ENCODE measurements at places on chromosomes 11 and 22.
A peak's percentile ranks its signal among the peaks of the same experiment; 100 is the strongest.

- no peak for DNase-seq
Observed at GRCh38 chr22:36449596-36450175, 31.8 kb downstream of the TXN2 start.

DNA sequence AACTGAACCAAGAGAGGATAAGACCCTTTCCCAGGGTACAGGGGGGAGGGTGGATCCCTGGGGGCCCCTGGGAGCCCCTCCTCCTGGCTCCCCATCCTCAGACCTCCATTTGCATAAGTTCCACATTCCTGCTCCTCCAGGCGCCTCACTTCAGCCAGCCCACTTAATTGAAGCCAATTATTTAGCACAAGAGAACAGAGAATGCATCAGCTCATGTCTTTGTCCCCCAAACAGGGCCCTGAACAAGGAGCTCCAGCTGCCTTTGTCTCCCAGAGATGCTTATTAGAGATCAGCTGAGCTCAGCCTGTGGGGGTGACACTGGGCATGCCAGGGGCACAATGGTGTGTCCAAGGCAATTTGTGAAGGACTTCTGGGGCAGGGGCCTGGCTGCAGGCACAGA is 89.9 kb upstream of the PRDM11 start:
- DNase-seq: no peak

GRCh38 chr11:86978756-86979608 is 23.8 kb upstream of the FZD4 start:
- no peak for DNase-seq

DNA sequence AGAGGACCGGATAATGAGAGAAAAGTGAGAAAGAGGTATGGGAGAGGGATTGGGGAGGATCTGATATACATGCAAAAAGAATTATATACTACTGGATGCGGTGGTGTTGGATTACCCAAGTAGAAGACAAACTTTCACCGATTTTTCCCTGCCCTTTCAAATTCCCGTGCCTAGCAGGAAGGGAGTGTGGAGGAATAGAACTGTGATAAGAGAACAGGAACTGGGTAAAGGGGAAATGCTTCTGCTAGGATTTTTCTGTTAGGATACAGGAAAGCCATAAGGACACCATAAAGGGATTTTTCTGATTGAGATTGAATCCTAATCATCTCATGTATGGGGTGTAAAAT is 480 bp upstream of the MTMR2 start:
- DNase-seq: no peak

- no peak for DNase-seq
Observed at GRCh38 chr11:2996976-2997375, 4.8 kb upstream of the NAP1L4 start.

- no peak for DNase-seq
Observed at GRCh38 chr11:56764976-56765375, 16.5 kb upstream of the OR9G4 start.

DNA sequence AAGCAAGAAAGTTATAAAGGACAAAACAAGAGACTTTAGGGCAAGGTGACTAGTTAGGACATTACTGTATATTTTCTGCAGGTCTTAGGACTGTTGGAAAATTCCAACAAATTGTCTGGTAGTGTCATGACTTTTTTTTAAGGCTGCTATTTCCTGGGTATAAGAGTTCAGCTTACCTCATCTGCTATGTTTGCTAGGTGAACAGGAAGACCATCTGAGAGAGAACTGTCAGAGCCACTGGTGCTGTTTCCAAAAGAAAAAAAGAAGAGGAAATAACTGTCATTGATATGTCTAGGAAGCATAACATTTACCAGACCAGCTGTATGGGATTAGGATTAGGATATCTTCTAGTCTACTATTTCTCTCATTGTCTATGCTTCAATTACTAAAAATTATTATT is 26.3 kb upstream of the MTCH2 start:
- DNase-seq: no peak

GRCh38 chr11:17186932-17187692 is 20.7 kb downstream of the PIK3C2A start:
- no peak for DNase-seq

- no peak for DNase-seq
Observed at GRCh38 chr11:133708547-133709051, 136.7 kb downstream of the SPATA19 start.

GRCh38 chr22:19903031-19903430 is 38.5 kb upstream of the COMT start:
- DNase-seq: no peak

DNA sequence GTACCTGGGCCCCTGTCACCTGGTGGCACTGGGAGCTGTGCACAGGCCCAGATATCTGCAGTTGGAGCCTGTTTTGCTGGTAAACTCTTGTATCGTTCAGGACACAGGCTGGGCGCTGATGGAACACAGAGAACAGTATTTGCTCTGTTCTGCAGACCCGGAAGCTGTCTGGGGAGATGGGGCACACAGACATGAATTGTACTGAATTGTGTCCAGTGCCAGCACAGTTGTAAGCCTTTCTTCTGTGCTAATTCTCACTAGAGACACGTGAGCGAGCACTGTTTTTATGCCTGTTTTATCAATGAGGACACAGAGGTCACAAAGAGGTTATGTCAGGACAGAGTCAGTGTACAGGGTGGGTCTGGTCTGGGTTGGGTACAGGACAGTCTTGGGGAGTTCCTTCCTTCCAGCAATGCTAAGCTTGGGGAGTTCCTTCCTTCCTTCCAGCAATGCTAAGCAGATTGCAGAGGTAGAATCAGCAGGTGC is 24.4 kb upstream of the ACR start:
- no peak for DNase-seq

- no peak for DNase-seq
Observed at GRCh38 chr11:62394825-62395538, 23.9 kb upstream of the SCGB1A1 start.

GRCh38 chr11:63760487-63761079 is 8.0 kb downstream of the ZFTA start:
- DNase-seq: no peak

GRCh38 chr22:39098576-39098975 is 1.5 kb downstream of the APOBEC3H start:
- DNase-seq: no peak

- DNase-seq: no peak
Observed at GRCh38 chr11:70914496-70914895, 337.9 kb downstream of the SHANK2 start.

DNA sequence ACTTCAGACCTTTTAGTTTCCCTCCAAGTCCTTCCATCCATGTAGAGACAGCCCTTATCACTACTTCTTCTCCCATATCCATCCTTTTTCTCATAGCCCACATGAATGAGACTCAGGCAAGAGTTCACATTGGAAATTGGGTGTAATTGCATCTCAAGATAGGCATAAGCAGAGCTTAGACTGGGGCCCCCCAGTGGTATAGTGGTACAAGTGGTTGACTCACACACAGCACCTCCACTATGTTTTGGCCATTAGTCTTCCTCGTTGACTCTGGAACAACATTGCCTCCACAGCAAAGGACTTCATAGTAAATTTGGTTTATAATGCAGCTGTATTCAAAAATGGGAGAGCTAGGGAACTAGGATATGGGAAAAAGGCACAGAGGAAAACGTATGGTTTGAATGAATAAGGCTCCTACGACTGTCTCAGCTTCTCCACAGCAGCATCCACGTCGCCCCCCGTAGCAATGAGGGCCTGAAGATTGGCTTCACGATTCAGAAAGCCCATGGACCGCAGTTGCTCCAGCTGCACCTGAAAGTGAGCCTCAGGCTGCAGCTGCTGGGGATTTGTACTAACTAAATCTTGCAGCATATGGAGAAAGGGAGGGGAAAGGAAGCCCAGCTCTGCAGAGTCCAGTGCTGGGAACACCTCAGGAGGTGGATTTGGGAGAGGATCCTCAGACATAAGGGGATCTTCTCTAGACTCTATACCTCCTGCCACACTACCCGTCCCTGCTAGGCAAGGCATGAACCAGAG is 2.4 kb downstream of the UBQLN3 start:
- DNase-seq: no peak

- peak; percentile 38 for DNase-seq
Observed at GRCh38 chr22:24803064-24803542, 2.9 kb upstream of the SGSM1 start.

DNA sequence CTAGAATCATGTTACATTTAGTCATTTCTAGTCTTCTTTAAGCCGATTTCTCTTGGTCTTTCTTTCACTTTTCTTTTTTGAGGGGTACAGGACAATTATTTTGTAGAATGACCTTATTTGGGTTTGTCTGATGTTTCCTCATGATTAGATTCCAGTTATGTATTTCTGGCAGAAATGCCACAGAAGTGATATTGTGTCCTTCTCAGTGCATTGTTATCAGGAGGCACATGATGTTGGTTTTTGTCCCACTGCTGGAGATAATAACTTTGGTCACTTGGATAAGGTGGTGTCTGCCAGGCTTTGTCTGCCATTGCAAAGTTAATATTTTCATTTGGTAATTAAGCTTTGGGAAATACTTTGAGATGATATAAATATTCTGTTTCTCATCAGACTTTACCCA is 100.3 kb downstream of the RRM1 start:
- no peak for DNase-seq

DNA sequence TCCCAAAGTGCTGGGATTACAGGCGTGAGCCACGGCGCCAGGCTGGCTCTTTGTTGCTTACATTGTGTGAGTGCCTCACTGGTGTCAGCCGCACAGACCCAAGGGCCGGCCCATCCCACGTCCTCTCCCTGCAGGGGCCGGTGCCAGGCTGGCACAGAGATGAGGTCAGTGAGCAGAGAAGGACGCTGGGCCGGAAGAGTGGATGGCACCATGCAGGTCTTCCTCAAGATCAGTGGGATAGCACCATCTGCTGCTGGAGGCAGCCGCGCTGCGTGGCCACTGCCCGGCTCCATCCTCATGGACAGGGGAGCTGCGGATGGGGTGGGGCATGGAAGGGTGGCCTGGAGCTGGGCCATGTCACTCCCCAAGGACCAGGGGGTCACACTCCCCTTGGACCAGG is 22.0 kb upstream of the FGF4 start:
- no peak for DNase-seq

- no peak for DNase-seq
Observed at GRCh38 chr11:98616098-98616655, 404.6 kb upstream of the CNTN5 start.

GRCh38 chr11:62449451-62449851 is 30.6 kb downstream of the SCGB1A1 start:
- DNase-seq: no peak

DNA sequence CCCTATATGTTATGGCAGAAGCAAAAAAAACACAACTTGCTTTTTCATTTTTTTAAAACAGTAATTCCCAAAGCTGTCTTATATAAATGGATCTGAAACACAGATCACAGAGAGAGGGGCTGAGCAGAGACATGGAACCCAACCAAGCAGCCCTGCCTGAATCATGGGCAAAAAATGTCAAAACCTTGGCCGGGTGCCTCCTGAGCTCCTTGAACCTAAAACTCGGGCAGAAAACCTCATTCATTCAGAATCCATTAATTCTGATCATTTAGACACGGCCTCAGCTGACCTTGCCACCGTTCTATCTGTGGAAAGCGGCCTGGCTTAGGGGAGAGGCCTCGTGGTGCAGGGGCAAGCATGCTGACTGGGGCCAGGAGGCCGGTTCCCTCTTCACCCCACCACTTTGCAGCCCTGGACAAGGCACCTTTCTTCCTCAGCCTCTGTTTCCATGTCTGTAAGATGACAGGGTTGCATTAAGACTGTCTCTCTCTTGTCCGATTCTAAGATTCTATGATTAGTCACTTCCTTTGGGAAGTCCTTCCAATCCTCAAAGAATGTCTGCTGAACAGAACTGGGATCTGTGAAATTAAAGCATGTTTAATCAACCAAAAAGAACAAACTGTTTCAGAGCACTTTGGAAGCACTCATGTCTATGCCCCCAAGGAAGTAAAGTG is 26.0 kb downstream of the TENM4 start:
- no peak for DNase-seq

DNA sequence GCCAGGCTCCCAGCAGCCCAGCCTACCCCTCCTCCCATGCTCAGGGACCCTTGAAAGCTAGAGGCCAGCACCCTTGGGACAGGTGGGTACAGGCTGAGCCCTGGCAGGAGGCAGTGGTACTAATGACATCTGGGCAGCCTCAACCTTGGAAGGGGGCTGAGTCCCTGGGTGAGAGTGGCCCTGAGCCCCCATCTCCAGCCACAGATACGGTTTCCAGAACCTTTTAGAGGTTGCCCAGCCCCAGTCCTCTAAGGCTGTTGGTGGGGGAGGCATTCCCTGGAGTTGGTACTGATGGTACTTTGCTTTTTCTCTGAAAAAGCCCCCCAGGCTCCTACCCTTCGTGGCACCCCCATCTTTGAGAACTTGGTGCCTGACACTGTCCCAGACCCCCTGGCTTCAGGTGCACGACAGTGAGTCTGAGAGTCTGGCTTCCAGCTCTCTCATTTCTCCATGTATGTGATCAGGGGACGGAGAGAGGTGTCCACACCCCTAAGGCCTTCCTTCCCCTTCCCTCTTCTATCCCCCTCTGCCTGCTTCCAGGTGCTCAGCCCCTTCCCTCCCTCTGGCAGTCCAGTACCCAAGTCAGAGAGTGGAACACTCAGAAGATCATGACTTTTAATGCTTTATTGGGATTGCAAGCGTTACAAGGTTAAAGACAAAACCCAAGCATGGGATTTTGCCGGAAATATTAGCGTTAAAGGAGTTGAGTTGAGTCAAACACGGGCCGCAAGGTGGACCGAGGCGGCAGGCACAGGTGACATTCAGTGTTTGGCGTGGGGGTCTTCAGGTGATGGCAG is 10.5 kb downstream of the IGF2 start:
- DNase-seq: no peak

- no peak for DNase-seq
Observed at GRCh38 chr11:10564696-10565318, 3.7 kb downstream of the LYVE1 start.

DNA sequence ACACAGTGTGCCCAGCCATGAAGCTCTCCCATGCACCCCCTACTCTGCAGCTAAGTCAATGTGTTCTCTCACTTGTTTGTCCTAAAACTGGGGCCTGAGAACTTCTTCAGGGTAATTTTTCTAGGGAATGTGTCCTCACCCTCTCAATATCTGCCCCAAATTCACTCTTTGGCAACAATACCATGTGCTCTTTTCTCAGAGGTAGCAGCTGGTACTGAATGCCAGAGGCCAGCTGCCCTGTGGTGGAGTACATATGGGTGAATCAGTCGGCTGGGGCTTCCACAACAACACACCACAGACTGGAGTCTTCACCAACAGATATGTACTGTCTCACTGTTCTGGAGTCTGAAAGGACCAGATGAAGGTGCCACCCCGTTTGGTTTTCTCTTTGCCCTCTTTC is 97.7 kb upstream of the TOP3B start:
- DNase-seq: no peak

DNA sequence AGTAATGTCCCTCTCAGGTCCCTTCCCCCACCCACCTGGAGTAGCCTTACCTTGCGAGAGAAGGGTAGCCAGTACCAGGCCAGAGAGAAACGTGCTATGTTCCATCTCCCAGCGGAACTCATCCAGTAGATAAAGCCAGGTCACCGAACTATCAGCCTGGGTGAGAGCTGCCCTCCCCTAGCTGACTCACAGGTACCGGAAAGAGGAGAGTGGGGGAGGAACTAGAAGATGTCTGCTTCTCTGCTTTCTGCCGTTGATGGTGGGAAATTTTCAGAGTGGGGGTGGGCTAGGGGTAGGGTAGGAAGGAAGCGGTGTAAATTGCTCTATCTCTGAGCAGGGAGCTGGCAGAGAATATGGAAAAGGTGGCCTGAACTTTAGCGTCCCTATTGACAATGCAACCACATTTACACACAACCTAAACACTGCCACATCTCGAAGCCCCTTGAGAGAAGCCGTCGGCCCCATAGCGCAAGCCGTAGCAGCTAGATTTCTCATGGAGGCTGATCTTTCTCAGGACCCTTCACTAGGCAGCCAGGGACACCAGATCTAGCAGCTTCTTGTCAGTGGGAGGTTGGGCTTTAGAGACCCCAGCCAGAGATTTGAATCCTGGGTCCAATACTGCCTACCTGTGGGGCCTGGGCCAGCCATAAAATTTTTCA is at the start of gene CD3D:
Gene CD3D (minus strand): TSS at position 203 of the 659 bp plus-strand sequence. CDS start 98 bp downstream, at position 105.
- DNase-seq: no peak

- no peak for DNase-seq
Observed at GRCh38 chr11:99068832-99069231, 48.1 kb downstream of the CNTN5 start.

Measured in activated CD4-positive, CD25-positive, alpha-beta regulatory T cell (primary cell).